Fibroblast of villous mesenchyme (primary cell): ENCODE measurements at places on chromosomes 11 and 22.

- DNase-seq: no peak
Measured at GRCh38 chr11:13055200-13055599, 46.1 kb downstream of the RASSF10 start.

DNA sequence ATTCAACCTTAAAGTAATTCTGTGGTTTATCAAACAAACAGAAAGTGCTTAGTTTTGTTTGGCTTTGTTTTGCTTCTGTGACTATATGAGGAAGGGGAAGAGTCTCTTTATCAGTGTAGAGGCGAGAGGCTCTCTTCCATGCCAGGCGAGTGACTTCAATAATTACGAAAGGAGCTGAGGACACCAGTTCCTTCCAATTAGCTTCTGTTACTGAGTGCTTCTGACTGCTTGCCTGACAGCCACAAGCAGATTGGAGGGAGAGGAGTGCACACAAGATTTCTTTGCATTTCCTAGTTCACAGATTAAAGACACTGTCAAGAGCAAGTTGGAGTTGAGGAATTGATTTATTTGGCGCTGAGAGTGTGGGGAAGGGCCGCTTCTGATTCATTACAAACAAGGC is 1484.5 kb upstream of the TENM4 start:
- DNase-seq: no peak

GRCh38 chr22:23745791-23746190 is 5.1 kb downstream of the ZNF70 start:
- no peak for DNase-seq

GRCh38 chr22:43110444-43110926 is at the start of gene BIK:
Gene BIK, plus strand, starts transcription at chr22:43110750. Its CDS starts 13,273 bp downstream, at chr22:43124023.
- peak; percentile 33 for DNase-seq

- DNase-seq: peak; percentile 28
Measured at GRCh38 chr22:33544707-33545106, 375.6 kb downstream of the LARGE1 start.

DNA sequence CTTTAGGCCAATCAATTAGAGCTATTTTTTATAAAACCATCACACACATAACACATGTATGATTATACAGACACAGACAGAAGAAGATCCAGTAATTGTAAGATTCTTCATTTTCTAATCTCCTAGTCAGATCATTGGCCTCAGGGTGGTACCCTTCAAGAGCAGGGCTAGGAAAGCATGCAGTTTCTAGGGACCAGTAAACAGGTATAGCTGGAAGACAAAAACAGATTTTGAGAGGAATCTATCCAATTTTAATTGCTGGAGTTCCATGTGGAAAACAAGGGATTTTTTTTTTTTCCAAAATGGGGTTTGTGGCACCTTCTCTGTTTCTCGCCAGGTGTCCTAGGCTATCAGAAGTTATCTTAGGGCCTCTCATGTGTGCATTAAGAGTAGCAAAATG is 29.6 kb downstream of the METTL15 start:
- DNase-seq: no peak

- DNase-seq: no peak
Measured at GRCh38 chr11:46493791-46494190, 100.0 kb downstream of the AMBRA1 start.

DNA sequence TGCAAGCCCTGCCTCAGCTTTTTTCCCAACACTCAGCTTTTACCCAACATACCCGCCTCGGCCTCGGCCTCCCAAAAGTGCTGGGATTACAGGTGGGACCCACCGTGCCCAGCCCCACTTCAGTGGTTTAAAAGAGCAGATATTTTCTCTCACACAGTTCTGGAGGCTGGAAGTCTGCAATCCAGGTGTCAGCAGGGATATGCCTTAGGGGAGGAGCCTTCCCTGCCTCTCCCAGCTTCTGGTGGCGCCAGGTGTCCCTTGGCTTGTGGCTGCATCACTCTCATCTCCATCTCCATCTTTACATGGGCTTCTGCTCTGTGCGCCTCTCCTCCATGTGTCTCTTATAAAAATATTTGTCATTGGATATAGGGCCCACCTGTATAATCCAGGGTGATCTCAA is 50.0 kb downstream of the MCHR1 start:
- no peak for DNase-seq

- no peak for DNase-seq
Measured at GRCh38 chr11:19173004-19173689, 28.6 kb downstream of the CSRP3 start.

GRCh38 chr11:95562196-95562921 is 227.2 kb downstream of the FAM76B start:
- no peak for DNase-seq

DNA sequence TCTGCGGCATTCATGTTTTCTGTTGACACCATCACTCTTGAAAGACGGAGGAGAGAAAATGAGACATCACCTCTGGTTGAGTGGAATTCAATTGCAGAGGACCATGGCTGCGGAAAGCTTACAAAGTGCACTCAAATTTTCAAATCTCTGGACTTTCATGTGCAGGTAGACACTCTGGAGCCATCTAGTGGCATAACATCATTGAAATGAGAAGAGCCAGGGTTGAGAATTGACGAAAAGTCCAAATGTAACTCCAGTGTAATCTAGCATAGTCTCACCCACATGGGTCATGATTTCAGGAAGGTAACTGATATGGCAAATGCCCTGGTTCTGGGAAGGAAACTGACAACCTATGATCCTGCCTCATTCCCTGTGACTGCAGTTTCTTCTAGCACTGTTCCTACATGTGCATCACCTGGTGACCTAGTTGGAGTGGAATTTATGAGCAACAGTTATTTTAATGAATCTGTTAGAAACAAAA is 687.8 kb downstream of the KCNA4 start:
- DNase-seq: peak; percentile 81

DNA sequence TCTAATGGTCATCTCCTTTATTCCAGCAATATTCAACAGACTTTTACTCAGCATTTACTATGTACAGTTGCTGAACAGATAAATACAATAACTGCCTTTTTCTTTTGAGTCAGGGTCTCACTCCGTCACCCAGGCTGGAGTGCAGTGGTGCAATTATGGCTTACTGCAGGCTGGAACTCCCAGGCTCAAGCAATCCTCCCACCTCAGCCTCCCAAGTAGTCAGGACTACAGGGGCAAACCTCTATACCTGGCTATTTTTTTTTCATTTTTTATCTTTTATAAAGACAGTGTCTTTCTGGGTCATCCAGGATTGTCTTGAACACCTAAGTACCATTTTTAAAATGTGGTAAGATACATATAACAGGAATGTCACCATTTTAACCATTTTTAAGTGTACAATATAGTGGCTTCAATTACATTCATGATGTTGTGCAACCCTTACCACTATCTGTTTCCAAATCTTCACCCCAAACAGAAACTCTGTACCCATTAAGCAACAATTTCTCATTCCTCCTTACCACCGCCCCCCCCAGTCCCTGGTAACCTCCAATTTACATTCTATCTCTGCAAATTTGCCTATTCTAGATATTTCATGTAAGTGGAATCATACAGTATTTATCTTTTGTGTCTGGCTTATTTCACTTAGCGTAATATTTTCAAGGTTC is 67.8 kb downstream of the MIAT start:
- peak; percentile 26 for DNase-seq

DNA sequence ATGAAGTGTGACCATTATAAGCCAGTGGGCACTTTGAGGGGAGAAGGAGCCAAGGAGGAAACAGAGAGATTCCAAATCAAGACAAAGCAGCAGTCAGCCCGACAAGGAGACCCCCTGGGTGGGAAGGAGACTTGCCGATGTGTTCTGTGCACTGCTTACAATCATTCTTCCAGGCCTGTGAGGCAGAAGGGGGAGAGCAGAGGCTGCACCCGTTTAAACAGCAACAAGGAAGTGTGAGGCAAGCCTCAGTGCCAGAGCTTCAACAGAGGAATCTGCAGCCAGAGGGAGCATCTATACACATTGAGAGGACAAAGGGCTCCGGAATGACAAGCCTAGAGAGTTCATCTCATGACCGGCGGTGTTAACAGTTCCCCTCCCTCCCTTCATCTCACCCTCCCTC is 121.1 kb downstream of the NXPE2 start:
- no peak for DNase-seq

DNA sequence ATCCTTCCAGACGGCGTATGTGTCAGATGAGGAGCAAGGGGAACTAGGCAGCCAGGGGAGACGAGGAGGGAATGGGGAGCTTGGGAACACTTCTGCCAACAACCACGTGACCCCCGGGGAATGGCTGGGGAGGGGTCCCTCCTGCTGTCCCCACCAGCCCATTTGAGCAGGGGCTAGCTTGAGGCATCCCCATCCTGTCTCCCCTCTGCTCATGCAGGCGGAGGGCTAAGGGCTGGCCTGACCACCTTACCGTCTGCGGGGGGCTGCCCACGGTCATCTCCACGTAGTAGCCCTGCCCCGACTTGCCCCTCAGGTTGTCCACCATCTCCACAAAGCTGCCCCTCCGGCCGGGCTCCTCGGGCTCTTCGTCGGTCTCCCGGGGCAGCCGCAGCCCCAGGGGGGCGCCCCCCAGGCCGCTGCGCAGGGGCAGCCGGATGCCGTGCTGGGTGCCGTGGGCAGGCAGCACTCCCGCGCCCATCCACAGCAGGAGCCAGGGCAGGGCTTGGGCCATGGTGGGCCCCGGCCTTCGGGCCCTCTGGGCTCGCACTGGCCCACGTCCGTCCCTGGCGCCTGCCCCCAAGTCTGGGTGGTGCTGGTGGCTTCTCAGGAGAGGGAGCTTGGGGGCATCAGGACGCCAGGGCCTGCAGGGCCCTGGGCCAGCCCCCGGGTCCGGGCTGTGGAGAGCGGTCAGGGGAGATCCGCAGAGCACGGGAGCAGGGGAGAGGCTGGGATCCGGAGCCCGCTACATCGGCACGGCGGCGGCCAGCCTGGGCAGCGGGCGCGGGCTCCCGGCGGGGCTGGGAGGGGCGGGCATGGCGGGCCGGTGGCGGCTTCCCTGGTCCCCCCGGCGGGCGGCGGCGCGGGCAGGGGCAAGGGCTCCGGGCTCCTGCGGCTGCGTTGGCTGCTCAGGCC is 515 bp downstream of the BACE1 start:
- no peak for DNase-seq

- peak; percentile 5 for DNase-seq
Measured at GRCh38 chr22:36585841-36586240, 56.9 kb upstream of the EIF3D start.

GRCh38 chr22:29727131-29727523 is 7.3 kb downstream of the CABP7 start:
- DNase-seq: peak; percentile 35

DNA sequence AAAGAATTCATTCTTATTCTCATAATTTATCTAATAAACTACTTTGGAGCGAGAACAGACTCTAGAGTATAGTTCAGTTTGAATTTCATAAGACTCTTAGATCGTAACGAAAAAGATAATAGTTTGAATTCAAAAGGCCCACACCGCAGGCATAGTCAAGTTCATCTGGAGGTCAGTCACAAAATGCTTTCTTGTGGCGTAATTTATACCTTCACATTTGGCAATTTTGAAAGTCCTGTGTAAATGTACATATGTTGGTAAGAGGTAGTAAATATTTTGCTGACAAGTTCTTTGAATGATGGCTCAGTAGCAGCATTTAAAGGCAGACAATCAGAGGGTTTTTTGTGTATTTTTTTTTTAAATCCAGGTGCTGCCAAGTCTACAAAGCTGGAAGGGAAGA is 88.1 kb downstream of the TEAD1 start:
- peak; percentile 40 for DNase-seq

- DNase-seq: no peak
Measured at GRCh38 chr11:42589286-42589685, 722.5 kb upstream of the API5 start.

- peak; percentile 62 for DNase-seq
Measured at GRCh38 chr22:38314051-38314932, 2.9 kb downstream of the CSNK1E start.

DNA sequence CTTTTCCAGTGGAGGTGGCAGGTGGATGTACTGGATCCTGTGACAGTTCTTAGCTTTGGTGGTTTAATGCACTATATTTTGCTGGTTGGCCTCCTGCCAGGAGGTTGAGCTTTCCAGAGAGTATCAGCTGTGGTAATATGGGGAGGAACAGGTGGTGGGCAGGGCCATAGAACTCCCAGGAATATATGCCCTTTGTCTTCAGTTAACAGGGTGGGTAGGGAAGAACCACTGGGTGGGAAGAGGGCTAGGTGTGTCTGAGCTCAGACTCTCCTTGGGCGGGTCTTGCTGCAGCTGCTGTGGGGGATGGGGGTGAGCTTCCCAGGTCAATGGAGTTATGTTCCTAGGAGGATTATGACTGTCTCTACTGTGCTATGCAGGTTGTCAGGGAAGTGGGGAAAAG is 203.8 kb downstream of the DLG2 start:
- DNase-seq: no peak

DNA sequence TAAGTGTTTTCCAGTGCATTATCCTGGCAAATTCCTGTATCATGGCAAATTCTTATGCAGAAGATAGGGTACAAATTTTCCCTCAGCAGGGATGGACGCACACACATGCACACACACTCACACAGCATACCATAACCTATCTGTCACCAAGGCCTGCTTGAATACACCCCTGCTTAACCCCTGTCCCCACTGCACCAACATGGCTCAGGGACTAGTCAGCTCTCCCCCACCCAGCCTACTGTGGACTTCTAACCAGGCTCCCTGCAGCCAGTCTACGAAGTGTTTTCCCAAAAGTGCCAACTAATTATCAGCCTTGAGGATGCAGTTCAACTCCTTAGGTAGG is 63.1 kb downstream of the RAB30 start:
- peak; percentile 13 for DNase-seq

- DNase-seq: no peak
Measured at GRCh38 chr11:83072350-83073242, 899 bp upstream of the RAB30 start.

GRCh38 chr22:45968003-45968650 is 8.8 kb downstream of the WNT7B start:
- no peak for DNase-seq

- DNase-seq: no peak
Measured at GRCh38 chr11:58927393-58928106, 11.7 kb upstream of the GLYATL1 start.

DNA sequence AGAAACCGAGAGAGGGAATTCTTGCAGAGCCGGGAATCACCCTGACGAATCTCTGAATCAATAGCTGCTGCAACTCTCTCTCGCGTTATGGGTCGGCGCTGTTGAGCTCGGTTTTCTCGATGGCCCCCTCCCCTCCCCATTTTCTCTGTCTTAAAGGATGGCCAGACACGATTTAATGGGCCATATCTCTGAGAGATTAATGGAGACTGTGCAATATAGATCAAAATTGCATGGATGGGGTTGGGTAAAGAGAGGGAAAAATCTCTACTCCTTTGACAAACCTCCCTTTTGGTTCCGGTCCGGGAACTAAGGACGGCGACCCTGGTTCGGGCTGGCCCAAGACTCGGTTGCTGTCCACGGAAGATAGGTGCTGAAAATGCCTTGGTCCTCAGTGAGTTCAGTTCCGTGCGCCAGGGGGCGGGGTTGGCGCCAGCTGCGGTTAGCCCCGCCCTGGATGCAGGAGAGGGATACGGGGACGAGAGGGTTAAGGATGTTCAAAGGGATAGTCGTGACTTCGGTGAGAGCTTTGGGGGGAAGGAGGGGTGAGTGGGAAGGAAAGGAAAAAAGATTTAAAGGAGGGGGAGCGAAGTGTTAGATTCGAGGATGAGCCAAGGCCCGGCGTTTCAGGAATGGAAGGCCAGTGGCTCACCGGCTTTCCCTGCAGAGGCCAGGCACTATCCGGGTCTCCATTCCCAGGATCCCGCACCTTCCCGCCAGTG is 103.6 kb upstream of the HSD17B12 start:
- DNase-seq: peak; percentile 42
